Body of pancreas (tissue), 4 donors: ENCODE measurements at places on chromosomes 1 and 21.

GRCh38 chr1:47767741-47768100 lies 229.5 kb downstream of the TRABD2B start:
- DNase-seq, result peak; percentile 67

DNA sequence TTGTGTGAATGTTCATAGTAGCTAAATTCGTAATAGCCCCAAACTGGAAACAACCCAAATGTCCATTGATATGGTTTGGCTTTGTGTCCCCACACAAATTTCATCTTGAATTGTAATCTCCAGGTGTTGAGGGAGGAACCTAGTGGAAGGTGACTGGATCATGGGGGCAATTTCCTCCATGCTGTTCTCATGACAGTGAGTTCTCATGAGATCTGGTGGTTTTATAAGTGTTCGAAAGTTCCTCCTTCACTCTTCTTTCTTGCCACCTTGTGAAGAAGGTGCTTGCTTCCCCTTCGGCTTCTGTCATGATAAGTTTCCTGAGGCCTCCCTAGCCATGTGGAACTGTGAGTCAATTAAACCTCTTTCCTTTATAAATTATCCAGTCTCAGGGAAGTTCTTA lies 11.3 kb downstream of the UBE2G2 start:
- no peak for DNase-seq

- no peak for DNase-seq
Measured at GRCh38 chr1:45306319-45306718, 20.4 kb upstream of the HPDL start.

DNA sequence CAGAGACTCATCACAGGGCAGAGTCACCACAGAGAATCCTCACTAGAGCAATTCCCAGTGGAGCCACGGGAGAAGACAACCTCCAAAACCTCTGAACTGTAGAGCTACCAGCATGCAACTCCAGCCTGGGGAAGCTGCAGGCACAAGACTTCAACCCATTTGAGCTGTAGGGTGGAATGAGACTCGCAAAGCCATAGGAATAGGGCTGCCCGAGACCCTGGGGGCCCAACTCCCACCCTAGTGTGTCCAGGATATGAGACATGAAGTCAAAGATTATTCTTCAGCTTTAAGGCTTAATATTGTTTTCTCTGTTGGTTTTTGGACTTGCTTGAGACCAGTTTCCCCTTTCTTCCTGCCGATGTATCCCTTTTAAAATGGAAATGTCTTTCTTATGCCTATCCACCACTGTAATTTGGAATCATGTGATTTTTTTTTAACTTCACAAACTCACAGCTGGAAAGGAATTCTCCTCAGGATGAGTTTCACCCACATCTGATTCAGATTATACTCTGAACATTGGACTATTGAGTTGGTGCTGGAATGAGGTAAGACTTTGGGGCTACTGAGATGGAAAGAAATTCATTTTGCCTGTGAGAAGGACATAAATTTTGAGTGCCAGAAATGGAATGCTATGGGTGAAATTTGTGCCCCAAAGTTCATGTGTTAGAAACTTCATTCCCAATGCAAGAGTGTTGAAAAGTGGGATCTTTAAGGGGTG lies 59.6 kb upstream of the ST6GALNAC5 start:
- no peak for DNase-seq

GRCh38 chr1:167548059-167548932 lies 5.3 kb downstream of the CREG1 start:
- DNase-seq, result no peak

DNA sequence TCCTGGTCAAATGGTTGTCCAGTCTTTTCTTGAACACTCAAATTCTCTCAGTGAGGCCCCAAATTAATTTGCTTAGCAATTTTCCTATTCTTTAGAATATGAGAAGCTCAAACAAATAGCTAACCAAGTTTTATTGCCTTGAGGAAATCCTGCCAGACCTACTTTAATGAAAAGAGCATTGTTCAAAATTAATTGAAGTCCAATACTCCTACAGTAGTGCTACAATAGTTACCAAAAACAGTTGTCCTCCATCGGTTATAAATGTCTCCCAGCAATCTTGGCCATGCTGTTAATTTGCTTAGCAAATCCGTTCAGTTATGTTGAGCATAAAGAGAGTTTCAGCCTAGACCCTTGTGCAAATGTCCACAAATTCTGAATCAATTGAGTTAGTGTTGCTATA lies 112.9 kb downstream of the MAB21L3 start:
- no peak for DNase-seq

- no peak for DNase-seq
Measured at GRCh38 chr1:112817555-112818373, 102.6 kb upstream of the PPM1J start.
